ENCODE measurements at places on chromosomes 4 and X. TPM values are rescaled to one million over a fixed set of nuclear protein-coding genes. Genes with fewer than 3 reads are reported as not detected.

Gene RLIM
- polyA plus RNA-seq, result 29.0 TPM

GRCh38 chr4:23878246-23878891, 11.5 kb downstream of the PPARGC1A start:
- no peak for DNase-seq

DNA sequence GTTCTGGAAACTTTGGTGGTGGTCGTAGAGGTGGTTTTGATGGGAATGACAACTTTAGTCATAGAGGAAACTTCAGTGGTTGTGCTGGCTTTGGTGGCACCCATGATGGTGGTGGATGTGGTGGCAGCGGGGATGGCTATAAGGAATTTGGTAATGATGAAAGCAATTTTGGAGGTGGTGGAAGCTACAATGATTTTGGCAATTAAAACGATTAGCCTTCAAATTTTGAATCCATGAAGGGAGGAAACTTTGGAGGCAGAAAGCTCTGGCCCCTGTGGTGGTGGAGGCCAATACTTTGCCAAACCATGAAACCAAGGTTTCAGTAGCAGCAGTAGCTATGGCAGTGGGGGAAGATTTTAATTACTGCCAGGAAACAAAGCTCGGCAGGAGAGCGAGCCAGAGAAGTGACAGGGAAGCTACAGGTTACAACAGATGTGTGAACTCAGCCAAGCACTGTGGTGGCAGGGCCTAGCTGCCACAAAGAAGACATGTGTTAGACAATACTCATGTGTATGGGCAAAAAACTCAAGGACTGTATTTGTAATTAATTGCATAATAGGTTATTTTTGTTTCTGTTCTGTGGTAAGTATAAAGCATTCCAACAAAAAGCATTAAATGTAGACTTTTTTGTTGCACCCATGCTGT, 23.2 kb upstream of the SOD3 start:
- no peak for DNase-seq

Gene SLC35A2
- 22.3 TPM for polyA plus RNA-seq

Gene COPS4
- polyA plus RNA-seq, result 96.1 TPM

DNA sequence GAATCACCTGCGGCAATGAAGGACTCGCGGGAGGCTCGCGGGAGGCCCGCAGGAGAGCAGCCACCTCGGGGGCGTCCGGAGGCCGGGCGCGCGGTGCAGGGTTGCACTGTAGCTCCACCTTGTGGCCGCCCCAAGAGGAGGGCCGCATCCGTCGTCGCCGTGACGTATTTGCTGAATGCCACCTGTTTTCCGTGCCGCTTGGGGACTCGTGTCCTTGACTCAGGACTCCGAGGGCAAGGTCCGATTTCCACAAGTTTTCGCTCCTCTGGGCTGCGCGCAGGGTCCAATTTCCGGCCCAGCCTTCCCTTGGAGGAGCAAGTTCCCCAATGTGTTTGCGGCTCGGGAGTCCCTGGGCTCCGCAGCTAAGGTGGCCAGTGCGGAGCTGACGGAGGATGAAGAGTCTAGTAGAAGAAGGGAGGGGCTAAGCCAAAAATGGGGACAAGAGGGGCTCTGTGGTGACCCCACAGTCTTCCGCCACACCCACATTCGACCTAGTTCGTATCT, 10.7 kb upstream of the DLG3 start:
- DNase-seq, result peak; percentile 30

- no peak for DNase-seq
Observed at GRCh38 chr4:163895378-163896005, 401.0 kb downstream of the TMA16 start.

All from left renal pelvis (tissue), 4 donors.